ENCODE measurements at places on chromosomes 5 and 9.
A peak's percentile ranks its signal among the peaks of the same experiment; 100 is the strongest.

- DNase-seq, result no peak
Measured at GRCh38 chr5:14167211-14167845, 24.2 kb downstream of the TRIO start.

DNA sequence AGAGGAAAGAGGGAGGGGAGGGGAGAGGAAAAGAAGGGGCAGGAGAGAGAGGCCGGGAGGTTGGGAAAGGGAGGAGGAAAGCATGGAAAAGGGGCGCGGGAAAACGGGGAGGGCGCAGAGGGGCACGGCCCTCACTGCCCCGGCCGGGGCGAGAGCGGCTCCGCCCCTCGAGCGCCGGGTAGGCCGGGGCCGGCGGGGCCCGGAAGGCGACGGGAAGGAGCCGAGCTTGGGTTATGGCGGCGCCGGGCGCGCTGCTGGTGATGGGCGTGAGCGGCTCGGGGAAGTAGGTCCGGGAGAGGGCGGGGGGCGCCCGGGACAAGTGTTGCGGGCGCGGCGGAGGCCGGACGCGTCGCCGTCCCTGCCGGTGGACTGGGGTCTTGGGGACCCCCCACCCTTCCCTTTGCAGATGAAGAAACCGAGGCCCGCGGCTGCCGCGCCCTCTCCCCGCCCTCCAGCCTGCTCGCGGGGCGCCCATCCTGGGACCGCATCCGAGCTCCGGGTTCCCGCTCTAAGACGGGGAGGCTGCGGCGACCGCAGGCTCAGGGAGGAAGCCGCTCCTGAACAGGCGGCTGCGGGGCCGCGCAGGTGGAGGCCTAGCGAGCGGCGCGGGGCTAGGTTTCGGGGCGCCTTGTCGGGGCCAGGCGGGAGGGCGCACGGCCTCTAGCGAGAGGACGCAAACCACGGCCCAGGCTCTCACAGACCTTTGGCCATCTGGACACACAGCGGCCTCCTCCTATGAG lies at the start of gene IDNK:
TSS of gene IDNK (plus strand) at position 205 of the 740 bp plus-strand sequence. CDS start at position 234, 29 bp downstream.
- peak; percentile 85 for DNase-seq

DNA sequence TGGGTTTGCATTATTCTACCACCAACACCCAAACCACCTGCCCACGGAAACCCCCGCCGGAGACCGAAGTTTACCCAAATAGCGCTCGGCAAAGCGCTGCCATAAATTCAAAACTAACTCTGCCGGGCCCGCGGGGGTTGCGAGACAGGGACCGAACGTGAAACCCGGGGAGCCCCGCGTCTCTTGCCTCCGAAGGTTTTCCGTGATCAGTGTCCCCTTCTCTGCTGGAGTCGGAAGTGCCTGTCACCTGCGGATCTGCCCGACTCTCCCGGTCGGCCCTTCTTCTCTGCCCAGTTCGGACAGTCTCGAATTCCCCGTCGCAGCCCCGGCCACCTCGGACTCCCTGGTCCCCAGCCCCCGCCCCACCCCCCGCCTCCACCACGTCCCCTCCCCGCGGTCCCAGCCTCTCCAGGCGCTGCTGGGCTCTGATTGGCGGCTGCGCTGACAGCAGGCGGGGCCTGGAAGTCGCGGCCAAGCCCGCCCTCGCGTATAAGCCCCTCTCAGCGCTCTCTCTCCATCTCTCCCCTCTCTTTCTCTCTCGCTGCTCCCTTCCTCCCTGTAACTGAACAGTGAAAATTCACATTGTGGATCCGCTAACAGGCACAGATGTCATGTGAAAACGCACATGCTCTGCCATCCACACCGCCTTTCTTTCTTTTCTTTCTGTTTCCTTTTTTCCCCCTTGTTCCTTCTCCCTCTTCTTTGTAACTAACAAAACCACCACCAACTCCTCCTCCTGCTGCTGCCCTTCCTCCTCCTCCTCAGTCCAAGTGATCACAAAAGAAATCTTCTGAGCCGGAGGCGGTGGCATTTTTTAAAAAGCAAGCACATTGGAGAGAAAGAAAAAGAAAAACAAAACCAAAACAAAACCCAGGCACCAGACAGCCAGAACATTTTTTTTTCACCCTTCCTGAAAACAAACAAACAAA lies at the start of gene RORB:
TSS of gene RORB (plus strand) at position 517 of the 929 bp plus-strand sequence. CDS start 642 bp downstream, outside the sequence.
- peak; percentile 49 for DNase-seq

DNA sequence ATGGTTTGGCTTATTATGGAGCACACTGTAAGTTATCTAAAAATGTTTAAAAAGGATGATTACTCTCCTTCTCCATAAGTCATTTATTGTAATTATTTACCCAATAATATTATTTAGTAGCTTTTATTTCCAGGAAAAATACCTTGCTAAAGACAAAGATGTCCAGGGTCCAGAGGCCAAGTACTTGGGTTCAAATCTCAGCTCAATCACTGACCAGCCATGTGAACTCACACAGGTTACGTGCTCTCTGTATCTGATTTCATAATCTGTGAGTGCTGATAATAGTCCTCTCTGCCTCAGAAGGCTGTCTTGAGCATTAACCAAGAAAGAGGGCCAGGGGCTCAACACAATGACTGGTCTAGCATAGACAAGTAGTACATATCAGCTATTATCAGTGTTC lies 27.0 kb downstream of the ALDH1A1 start:
- no peak for DNase-seq

DNA sequence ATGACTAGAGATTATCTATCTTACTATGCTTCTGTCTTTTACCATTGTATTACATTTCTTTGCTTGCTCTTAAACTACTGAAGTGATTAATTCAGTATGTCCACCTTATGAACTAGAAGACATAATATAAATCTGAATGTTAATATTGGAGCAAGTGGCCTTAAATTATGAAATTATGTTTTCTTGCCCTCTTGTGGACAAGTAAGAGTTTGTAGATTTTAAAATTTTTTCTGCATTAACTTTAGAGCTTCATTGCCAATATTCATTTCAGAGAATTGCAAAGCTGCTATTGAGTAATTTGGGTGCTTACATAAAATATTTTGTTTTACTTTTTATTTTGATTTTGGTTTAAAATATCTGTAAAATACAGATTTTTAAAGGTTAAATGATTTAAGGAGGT lies 55.3 kb downstream of the RANBP17 start:
- DNase-seq, result peak; percentile 30

DNA sequence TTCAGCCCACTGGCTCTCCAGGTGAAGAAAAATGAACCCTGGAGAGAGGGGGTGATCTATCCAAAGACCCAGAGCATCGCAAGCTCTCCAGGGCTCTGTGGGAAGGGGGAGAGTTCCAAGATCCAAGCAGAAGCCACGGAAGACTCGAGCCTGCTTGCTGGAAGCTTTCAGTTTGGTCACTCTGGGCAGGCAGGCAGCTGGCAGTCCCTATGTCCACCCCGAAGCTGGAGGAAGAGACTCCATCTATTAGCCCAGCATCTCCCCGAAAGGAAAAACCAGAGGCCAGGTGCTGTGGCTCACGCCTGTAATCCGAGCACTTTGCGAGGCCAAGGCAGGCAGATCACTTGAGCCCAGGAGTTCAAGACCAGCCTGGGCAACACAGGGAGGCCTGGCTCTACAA lies 10.7 kb upstream of the SPARC start:
- no peak for DNase-seq

DNA sequence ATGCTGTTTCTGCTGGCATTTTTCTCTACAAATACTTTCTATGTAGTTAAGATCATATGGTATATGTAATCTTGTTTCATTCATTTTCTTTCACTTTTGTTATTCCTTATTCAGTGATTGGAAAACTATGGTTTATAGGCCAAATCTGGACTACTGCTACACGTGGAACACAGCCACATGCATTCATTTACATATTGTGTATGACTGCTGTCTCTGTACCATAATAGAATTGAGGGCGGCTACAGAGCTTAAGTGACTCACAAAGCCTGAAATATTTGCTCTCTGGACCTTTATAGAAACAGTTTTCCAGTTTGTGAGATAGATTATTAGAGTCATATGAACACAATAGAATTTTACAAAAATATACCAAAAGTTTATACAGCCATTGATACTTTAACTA lies 133.6 kb upstream of the CDKN2B start:
- DNase-seq, result no peak

DNA sequence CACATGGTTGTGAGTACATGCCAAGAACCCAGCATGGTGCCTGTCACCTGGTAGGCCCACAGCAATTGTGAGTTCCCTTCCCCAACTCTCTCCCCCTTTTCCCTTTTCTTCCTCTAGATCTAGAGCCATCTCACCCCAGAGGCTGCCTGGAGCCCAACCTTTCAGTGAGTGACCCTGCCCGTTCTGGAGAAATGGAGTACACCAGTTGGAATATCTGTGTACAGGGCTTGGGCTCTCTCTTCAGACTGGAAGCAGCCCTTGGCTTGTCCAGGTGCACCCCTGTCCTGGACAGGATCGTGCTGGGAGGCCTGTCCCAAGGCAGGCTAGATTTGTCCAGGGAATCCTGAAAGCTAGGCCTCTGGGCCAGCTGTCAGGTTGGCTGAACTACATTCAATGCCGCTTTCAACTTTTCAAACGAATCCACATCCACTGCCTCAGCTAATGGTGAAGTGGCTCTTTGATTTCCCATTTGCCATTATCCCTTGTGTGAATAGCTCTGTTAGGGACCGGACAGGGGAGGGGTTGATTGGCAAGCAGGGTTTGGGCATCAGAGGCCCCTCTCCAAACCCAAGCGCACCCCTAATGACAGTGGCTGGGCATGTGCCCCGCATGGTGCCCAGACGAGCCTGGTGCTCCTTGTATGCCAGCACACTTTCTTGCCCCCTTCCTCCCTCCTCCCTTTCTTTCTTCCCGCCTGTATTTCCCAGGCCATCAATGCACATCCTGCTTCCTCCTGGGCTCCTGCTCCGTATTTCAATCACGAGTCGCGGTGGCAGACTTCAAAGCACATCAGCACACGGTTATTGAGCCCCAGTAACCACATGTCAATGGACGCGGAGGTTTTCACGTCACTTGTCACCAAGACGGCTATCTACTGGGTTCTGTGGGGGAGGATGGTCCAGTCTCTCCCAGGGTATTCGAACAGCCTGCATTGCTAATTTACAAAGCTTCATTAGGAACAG lies 211.2 kb downstream of the DAB2IP start:
- no peak for DNase-seq

GRCh38 chr5:164346785-164347630 lies 841.6 kb downstream of the MAT2B start:
- peak; percentile 63 for DNase-seq

DNA sequence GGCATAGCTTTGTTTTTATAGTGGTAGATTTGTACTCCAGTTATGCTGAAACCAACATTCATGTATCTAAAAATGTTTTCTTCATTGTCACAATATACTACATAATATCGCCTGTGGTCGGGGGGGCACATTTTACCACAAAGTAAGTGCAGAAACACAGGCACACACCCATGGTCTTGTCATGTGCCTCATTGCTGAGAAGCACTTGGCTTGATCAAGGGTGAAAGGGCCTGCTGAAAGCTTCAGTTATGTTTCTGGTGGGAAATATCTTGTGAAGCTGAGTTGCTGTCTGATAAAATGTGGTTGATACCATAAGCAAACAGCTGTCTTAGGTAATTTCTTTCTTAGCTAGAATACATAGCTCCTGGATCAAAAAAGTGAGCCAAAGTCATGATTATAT lies 393.1 kb downstream of the MAN2A1 start:
- DNase-seq, result no peak

DNA sequence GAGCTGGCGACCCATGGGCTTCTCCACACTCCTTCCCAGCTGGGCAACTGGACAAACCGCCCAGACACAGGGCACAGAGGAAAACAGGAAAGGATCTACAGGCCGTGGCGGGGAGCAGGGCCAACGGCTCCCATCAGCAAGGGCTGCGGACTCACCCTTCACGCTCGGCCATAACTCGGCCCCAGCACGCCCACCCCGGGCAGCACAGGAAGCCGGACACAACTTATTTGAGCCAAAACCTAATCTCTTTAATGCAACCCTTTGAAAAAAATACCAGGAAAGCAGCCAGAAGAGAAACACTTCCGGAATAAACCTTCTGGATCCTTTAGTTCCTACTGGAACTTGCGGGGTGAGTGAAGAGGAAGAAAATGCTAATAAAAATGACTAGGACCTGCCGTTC lies 59.9 kb downstream of the VAV2 start:
- no peak for DNase-seq

- DNase-seq, result no peak
Measured at GRCh38 chr5:151130922-151131891, 26.4 kb downstream of the ANXA6 start.

GRCh38 chr5:7980881-7981280 lies 111.9 kb downstream of the MTRR start:
- no peak for DNase-seq

GRCh38 chr9:111854799-111855198 lies 41.8 kb upstream of the UGCG start:
- DNase-seq, result no peak

DNA sequence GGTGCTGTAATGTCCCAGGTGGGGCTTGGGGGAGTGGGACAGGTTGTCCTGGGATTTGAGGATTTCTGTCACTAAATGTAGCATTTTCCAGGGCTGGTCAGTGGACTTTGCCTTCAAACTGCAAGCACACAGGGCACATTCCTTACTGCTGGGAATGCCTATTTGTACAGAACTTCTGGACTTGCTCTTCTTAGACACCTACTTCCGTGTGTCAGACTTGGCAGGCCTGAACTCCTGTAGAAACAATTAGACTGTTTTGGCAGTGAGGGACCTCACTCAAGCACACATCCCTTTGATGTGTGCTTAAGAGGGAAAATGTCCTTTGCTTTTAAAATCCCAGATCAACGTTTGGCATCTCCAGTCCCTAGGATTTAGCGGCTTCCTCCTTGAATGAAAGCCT lies 192.2 kb downstream of the PAPPA start:
- DNase-seq, result no peak

- DNase-seq, result no peak
Measured at GRCh38 chr9:71910650-71911060, 338 bp downstream of the ABHD17B start.

DNA sequence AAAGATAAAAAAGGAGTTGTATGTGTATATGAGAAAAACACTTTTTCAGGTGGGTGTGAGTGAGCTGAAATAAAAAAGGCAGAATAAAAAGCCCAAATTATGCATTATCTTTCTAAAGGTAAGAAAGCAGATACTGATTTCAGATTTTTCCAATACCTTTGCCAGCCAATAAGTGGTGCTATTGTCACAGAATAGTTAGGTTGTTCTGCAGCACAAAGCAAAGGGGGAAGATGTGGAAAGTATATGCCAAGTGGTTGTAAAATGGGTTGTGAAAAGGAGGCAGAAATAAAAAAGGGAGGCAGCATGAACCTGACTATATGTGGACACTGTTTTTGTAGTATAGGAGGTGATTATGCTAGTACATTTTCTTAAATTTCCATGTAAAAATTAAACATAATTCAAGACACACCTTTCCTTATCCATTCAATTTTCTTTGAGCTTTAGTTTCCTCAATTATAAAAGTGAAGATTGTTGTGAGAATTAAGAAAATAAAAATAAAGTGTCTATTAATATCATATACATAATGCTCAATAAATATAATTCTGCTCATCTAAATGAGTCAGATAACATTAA lies 106.7 kb downstream of the SMIM15 start:
- peak; percentile 79 for DNase-seq
